ENCODE measurements at places on chromosomes 5 and 9. TPM values are rescaled to one million over a fixed set of nuclear protein-coding genes. Genes with fewer than 3 reads are reported as not detected.

The IL7R gene
- 0.11 TPM for total RNA-seq

- DNase-seq: no peak
These were observed 5.7 kb downstream of the NEURL1B start for GRCh38 chr5:172646716-172647285.

GRCh38 chr5:135739383-135739981, 95.0 kb upstream of the SLC25A48 start:
- DNase-seq: no peak

The SH3PXD2B gene
- 89.1 TPM for total RNA-seq

The SMC2 gene
- 50.0 TPM for total RNA-seq

The INSL4 gene
- not detected for total RNA-seq
